Stomach (tissue), 19 donors: ENCODE measurements at places on chromosomes 2 and 18.
A peak's percentile ranks its signal among the peaks of the same experiment; 100 is the strongest.

GRCh38 chr2:37427241-37427640 is 82.8 kb downstream of the QPCT start:
- DNase-seq, result no peak
- H3K27me3 ChIP-seq, result no peaks in the 10 kb centered on the region
- H3K4me1 ChIP-seq, result no peaks in the 10 kb centered on the region
- H3K4me3 ChIP-seq, result no peak overlapping the region

DNA sequence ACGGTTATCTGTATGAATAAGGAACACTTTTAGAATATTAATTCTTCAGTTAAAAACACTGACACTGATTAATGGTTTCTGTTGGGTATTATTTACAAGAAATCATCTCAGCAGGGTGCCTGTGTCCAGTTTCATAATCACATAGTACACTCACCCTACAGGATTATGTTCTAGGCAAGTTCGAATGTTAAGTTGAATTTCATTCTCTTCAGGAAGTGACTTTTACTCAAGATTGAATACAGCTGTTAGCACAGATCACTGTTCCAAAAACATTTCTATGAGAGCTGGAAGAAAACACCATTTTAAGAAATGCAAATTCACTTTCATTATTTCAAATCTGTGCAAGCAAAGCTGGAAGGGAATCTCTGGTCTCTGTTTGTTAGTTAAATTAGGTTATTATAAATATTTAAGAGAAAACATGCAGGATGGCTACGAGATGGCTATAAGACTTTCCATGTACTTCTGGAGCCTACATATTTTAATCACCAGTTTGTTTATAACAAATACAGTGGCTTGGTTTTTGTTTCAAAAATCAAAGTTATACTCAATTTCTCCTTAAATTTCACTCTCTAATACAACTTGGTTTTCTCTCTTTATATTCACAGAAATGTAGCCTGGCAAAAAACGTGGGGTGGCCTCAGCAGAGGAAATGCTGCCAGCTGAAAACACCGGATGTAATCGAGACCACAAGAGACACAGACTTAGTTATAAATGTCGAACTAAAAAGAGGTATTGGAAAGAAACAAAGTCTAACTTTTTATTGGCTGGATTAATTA is 65.8 kb downstream of the RBMS1 start:
- H3K36me3 ChIP-seq, result no peaks in the 10 kb centered on the region
- H3K4me1 ChIP-seq, result peaks cover 31% of the 10 kb centered on the region
- H3K27ac ChIP-seq, result no peak overlapping the region
- no peak overlapping the region for H3K4me3 ChIP-seq
- DNase-seq, result no peak

- H3K36me3 ChIP-seq, result no peaks in the 10 kb centered on the region
- no peak for DNase-seq
These were observed 106.7 kb downstream of the ADCYAP1 start for GRCh38 chr18:1011349-1011748.

DNA sequence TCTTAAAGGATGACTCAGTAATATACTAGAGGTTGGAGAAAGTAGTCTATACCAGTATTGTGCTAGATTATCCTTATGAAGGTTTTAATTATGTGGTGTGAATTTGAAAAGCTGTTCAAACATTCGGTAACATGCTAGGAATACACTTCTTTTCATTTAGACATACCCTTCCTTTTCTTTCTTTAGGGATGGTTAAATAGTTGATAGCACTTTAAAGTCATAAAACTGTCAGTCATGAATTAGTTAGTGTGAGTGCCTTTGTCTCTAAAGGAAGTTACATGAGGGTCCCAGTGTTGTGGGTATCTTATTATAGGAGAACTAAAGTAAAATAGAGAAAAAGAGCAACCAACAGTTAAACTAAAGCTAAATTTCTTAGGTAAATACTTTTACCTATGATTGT is 149.3 kb downstream of the CSRNP3 start:
- H3K4me3 ChIP-seq, result no peak overlapping the region
- H3K27me3 ChIP-seq, result no peaks in the 10 kb centered on the region
- no peaks in the 10 kb centered on the region for H3K4me1 ChIP-seq

DNA sequence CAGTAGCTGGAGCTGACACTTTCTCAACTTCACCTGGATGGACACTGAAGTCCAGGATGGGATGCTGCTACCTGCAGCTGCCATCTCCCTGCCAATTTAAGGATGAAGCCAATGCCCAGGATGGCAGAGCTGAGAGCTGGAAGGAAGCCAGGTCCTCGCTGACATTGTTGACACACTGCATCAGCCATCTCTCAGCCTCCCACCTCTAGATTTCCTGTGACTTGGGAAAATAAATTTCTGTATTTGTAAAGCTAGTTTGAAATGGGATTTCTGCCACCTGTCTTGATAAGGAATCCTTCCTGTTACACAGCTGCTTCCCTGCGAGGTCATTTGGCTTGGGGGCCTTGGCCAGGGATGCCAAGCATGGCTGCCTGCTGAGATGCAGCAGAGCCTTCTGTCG is 43.5 kb downstream of the KCTD1 start:
- no peaks in the 10 kb centered on the region for H3K27me3 ChIP-seq
- no peak overlapping the region for H3K27ac ChIP-seq
- no peaks in the 10 kb centered on the region for H3K4me1 ChIP-seq
- no peaks in the 10 kb centered on the region for H3K36me3 ChIP-seq
- no peak overlapping the region for H3K4me3 ChIP-seq

GRCh38 chr2:212520340-212520739 is 18.3 kb downstream of the ERBB4 start:
- no peaks in the 10 kb centered on the region for H3K4me1 ChIP-seq
- no peak overlapping the region for H3K4me3 ChIP-seq
- no peaks in the 10 kb centered on the region for H3K27me3 ChIP-seq
- no peak overlapping the region for H3K27ac ChIP-seq
- no peaks in the 10 kb centered on the region for H3K36me3 ChIP-seq
- peak; percentile 8 for DNase-seq
